ENCODE measurements at places on chromosomes 5 and 9.
A peak's percentile ranks its signal among the peaks of the same experiment; 100 is the strongest.

- no peak for DNase-seq
These were observed 19.6 kb downstream of the CCDC187 start for GRCh38 chr9:136284311-136284710.

GRCh38 chr5:57780306-57780960 lies 297.8 kb upstream of the ACTBL2 start:
- DNase-seq, result no peak

- DNase-seq, result no peak
These were observed 438.2 kb downstream of the ARHGEF28 start for GRCh38 chr5:74064225-74064624.

DNA sequence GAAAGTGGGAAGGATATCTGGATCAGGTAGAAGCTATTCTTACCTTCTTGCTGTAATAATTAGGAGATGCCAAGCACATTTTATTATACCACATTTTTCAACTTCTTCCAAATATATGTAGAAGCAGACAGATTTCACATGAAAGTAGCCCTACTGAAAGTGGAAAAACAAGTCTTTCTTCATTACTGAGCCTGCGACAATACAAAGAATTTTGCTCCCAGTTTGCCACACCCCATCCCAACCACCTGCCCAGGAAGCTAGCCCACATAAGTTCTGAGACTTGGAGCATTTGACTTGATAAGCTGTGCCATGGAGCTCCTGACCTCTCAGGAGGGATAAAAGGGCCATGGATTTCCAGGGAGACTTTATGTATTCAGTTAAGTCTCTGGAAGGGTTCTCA lies 249.1 kb upstream of the ADCY2 start:
- no peak for DNase-seq

DNA sequence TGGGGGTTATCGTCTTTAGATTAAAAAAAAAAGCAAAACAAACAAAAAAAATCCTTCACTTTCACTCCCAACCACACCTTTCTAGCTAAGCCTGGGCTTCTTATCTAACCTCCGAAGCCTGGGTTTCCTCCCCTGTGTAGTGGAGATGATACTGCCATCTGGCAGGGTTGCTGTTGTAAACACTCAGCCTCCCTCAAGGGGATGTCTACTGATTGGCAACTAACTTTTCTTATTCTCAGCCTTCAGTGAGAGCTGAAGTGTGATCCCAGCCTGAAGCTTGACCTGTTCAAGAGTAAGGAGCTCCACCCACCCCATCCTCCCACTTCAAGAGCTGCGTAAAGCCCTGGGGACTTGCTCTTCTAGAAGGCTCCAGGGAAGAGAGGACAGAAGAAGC lies 21.5 kb upstream of the WWC1 start:
- DNase-seq, result no peak

GRCh38 chr5:176427971-176428370 lies 11.6 kb upstream of the CLTB start:
- no peak for DNase-seq

- DNase-seq, result no peak
These were observed 2.3 kb upstream of the SLC23A1 start for GRCh38 chr5:139385061-139386049.

DNA sequence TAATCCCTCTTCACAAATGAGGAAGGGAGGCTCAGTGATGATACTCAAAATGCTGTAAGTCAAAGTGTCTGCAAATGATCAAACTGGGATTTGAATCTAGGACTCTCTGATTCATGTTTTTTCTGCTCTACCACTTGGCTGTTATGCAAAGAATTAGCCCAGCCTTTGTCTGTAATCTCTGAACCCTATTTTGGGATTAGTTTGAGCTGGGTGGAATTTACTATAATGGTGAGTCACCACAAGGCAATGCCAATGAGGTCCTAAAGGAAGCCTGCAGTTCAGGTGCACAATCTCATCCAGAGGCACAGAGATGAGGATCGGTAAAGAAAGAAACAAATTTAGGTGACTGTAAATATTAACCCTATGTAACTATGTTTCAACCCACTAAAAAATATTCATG lies 29.2 kb downstream of the RFK start:
- no peak for DNase-seq

DNA sequence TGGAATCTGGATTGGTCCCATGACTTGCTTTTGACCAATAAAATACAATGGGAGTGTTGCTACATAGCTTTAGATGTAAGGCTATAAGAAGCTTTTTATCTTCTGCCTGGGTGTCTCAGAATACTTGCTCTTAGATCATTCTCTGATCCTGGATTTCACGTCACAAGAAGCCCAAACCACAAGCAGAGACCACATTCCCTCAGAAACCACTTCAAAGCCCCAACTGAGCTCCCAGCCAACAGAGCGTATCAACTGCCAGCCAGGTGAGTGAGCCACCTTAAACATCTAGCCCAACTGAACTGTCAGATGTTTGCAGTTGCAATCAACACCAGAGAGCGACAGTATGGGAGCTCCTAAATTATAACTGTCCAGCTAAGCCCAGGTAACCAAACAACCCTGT lies 687.1 kb downstream of the TLE1 start:
- DNase-seq, result no peak

DNA sequence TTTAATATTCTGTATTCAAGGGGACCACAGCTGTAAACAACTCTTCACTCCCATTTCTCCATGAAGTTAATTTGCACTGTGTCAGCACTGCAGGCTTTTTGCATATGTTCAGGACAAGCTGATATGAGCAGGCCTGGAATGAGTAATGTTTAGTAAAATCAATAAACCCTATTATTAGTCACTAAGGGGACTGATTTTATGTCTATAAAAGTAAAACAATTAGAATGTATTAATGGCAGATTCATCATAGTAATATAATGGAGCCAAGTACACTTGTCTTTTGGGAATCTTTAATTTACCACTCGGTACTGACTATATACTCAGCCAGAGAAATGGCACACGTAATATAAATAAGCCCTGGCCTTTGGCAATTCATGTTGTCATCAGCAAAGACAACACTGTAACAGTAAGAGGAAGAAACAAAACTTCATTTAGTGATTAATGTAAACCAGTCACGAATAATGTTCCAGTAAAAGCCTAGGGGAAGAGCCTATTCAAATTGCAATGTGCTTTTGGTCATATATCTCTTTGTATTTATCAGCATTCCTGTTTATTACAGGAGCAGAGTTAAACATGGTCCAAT lies 111.6 kb downstream of the ZNF608 start:
- DNase-seq, result no peak

GRCh38 chr9:110797611-110798010 lies 129.0 kb downstream of the MUSK start:
- no peak for DNase-seq

DNA sequence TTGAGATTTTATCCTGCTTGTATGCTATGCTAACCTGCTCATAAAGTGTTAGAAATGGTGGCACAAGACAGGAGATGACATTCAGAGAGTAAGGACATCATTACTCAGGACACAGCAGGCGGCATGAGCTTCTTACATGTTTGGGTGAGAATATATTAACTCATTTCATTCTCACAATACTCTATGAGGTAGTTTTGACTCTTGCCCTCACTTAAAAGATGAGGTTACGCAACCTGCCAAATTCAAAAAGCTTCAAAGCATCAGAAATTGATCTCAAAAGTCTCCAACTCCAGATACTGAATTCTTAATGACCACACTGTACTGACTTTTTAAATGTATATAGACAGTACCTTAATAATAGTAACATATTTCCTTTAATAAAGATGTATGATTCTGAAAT lies 60.8 kb downstream of the CDH18 start:
- DNase-seq, result no peak

DNA sequence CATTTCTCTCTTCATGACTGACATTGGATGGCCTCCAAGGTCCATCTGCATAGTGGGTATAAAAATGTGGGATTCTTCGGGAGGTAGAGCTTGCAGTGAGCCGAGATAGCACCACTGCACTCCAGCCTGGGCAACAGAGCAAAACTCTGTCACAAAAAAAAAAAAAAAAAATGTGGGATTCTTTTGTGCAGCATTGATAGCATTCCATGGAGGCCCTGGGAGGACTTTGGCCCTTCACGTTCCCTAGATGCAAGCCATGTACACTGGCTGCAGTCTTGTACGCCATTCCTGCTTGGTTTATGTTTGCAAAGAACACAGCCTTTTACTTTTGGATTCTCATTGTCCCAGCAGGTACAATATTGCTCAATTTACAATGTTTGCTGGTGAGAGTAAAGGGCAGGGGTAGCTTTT lies 157.8 kb downstream of the SLCO4C1 start:
- DNase-seq, result no peak

- no peak for DNase-seq
These were observed 13.1 kb downstream of the MARCHF6 start for GRCh38 chr5:10366310-10367272.

GRCh38 chr5:19064094-19064493 lies 923.9 kb downstream of the CDH18 start:
- no peak for DNase-seq

DNA sequence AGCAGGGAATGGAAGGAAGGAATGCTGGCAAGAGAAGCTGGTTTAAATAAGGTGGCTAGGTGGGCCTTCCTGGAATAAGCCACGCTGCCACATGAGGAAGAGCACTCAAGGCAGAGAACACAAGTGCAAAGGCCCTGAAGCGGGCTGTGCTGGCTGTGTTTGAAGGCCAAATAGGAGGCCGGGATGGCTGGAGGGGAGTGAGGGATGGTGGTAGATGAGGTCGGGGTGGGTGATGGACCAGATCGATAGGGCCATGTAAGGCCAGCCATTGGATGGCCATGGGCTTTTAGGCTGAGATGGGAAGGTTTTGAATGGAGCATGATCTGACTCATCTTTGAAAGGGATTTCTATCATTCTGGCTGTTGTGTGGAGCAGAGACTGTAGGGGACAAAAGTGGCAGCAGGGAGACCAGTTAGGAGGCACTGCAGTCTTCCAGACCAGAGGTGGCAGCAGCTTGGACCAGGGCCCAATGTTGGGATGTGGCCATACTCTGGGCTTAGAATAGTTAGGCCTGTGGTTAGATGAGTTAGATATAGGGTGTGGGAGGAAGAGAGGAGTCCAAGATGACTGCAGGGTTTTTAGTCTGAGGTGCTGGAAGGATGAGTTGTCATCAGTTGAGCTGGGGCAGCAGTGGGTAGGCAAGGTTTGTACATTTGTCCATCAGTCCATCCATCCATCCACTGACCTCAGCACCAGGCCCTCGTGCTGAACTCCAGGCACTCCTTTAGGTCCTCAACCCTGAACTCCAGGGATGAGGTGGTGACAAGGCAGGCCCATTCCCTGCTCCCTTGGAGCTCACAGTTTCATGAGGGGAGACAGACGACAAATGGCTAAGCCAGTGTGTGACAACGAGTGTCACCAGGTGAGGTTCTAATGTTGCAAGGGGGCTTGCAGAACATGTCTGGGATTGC lies 30.3 kb downstream of the NDST1 start:
- no peak for DNase-seq

DNA sequence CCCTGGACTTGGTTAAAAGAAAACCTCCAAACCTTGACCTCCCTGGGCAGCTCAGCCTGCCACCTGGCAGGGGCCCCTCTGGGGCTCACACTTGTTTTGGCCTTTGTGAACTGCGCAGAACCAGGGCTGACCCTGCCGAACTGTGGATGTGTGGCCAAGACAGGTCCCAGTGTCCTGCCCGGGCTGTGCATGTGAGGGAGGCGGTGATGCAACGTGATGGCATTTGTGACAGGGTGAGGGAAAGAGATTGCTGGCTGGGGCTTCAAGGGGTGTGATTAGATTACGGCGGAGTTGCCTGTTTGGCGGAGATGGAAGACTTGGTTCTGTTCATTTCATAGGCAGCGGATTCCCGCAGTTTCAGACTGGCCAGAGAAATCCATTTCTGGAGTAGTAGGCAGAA lies 30.4 kb upstream of the NKX2-5 start:
- DNase-seq, result no peak

GRCh38 chr9:114250235-114250568 lies 72.7 kb upstream of the ORM1 start:
- peak; percentile 91 for DNase-seq

GRCh38 chr5:57778501-57779091 lies 296.0 kb upstream of the ACTBL2 start:
- DNase-seq, result no peak

GRCh38 chr9:75483636-75484035 lies 395.3 kb downstream of the OSTF1 start:
- DNase-seq, result no peak

GRCh38 chr9:85038061-85038460 lies 368.5 kb downstream of the NTRK2 start:
- DNase-seq, result no peak

GRCh38 chr5:112581811-112582320 lies 155.8 kb upstream of the APC start:
- no peak for DNase-seq

GRCh38 chr9:14453286-14453685 lies 139.3 kb upstream of the NFIB start:
- no peak for DNase-seq

GRCh38 chr5:154203798-154204578 lies 13.5 kb downstream of the GALNT10 start:
- DNase-seq, result no peak

DNA sequence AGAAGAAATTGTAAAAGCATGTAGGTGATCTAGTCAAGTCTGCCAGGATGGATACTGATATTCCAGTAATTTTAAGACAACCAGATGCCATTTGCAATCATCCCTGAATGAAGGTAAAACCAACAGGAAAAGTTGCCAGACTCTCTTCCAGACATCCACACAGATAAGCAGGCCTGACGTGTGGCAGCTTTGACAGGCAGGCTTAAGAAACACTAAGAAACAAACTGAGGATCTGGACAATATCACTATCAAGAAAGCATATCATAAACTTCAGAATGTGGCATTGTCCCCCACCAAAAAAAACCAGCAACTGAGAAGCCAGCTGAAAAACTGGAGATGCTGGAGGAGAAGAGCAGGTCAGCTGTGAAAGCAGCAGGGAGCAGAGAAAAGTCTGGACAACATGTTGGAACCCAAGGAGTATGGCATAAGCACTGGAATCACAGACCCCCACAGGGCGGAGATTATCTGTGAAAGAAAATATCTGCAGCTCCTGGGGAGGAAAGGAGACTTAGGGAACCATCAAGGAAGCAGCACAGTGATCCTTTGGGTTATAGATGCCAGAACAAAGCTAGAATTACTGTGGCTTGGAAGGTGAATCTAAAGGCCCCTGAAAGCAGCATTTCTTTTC lies 307.0 kb downstream of the CWC27 start:
- DNase-seq, result no peak

- peak; percentile 62 for DNase-seq
These were observed 36.4 kb downstream of the GLT6D1 start for GRCh38 chr9:135602789-135603481.

GRCh38 chr5:55333017-55333416 lies 25.2 kb downstream of the MTREX start:
- no peak for DNase-seq

DNA sequence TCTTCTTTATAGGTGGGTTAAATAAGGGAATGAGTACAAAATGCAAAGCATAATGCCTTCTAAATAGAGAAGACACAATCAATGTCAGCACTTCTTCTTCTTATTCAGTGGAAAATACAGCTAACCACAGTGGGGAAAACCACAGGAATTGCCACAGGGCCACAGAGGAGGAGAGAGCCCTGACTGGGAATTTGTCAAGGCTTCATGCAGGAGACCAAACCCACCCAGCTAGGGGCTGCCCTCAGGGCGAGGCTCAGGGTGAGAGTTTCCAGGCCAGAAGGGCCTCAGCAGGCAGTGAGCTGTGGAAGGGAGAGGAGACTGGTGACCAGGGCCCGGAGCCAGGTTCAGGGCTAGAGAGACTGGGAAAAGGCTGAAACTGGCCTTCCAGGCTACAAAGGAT lies 279.1 kb downstream of the MSX2 start:
- no peak for DNase-seq

Measured in left forelimb (tissue), 1 donor.